ENCODE measurements at places on chromosomes 12 and 14.
A peak's percentile ranks its signal among the peaks of the same experiment; 100 is the strongest.

GRCh38 chr12:18446061-18446644, 184.8 kb downstream of the PIK3C2G start:
- DNase-seq: no peak

DNA sequence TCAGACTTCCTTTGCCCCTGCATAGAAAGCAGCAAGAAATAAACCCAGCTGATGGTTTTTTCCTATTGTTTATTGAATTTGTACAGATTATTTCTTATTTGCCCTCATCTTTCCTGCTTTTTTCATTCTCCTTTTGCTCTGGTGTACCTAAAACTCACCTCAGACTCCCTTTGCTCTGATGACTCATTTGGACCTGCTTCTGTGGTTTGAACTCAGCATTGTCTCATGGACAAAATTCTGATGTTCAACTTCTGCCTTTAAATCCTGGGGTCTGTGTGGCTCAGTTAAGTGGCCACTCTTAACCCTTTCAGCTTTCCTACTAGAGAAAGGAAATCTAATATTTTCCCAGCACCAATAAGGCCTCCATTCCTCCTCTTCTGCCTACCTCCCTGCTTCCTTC, 3.5 kb upstream of the SENP1 start:
- no peak for DNase-seq

GRCh38 chr14:99189201-99189801, 82.7 kb downstream of the BCL11B start:
- no peak for DNase-seq

DNA sequence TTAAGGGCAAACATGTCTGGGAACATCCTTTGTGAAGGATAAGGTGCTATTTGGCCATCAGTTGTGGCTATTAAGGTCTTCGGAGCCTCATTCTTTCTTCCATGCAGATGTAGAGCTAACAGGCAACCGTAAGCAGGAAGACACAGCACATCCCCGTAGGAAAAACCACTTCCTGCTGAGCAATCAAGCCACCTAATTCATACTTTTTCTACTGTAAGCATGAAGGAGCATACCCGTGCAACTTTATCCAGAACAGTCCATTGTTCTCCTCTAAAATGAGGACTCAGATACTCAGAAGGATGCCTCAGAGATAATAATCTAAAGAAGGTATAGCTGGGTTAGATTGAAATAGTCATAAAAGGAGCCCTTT, 232.0 kb downstream of the PPM1H start:
- DNase-seq: peak; percentile 38

DNA sequence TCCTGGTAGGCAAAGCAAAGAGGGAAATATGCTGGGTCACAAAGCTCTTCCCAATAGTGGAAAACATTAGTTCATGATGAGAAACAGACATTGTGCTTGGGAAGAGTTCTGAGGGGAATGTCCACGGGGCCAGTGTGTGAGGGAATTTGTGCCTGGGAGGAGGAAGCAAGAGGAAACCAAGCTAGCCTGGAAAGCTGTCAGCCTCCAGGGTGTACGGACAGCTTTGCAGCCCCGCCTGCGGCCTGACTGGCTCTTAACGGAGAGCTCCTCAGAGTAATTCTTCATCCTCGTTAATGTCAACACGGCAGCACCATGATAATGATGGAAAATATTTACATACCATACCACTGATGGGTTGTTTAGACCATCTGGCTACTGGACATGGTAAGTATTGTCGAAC, 32.4 kb downstream of the PITPNM2 start:
- DNase-seq: no peak

- DNase-seq: no peak
Measured at GRCh38 chr12:67540920-67541624, 107.5 kb upstream of the DYRK2 start.

DNA sequence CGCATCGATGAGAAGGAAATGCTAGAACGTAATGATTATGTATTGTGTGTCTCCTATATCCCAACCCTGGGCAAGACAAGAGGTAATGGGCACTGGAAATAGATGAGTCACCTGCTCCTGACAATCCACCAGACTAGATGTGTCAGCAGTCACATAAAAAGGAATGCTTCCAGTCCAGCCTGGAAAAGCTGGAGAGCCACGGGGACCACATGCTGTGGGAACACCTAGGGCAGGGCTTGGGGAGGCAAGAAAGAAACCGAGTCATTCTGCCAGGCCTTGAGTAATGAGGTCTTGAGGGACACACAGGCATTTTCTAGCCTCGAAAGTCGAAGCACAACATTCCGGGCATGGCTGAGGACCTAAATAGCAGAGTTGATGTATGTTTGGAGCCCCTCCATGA, 716.7 kb upstream of the TMEM132C start:
- no peak for DNase-seq

DNA sequence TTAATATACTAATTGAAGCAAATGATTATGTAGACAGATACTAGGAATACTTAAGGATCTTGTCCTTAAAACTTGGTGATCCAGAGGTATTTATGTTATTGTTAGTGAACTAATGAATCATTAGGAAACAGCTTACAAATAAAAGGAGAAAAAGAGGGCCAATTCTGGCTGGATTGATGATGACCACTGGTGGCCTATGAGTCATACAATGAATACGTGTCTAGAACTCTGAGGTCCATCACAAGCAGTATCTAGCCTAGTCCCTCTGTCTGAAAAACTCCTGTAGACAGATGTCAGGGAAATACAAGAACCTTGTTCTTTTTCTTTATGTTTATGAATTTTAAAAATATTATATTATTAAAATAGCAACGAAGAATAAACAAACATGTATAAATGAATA, 51.7 kb upstream of the RTL1 start:
- DNase-seq: no peak

DNA sequence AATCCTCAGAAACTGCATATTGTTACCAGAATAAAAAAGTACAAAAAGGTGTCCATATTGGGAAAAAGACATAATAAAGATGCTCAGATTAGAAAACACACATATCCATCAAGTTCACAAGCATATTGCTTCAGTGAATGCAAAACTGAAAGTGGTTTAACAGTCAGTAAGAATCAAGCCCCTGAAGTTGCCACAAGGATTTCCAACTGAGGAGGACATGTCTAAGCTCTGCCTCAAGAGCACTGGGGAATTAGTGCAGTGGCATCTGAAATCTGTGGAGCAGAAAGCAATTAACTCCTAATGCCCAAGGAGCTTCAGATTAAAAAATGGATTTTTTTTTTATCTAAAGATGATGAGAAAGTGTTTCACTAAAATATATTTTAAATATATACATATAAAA, 113.2 kb downstream of the DENND5B start:
- DNase-seq: no peak

DNA sequence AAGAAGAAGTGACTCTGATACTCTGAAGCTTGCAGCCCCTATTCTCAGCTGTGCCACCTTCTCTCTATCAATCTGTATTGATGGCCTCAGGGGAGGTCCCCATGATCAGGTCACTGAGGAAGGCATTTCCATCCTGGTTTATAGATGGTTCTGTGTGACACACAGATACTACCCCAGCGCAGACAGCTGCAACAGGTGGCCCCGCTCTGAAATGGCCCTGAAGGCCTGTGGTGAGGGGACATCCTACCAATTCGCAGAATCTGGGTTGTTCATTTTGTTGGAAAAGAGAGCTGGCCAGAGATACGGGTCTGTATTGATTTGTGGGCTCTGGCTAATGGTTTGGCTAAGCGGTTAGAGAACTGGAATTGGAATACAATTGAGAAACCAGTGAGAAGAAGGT, 21.7 kb downstream of the DLK1 start:
- DNase-seq: no peak

DNA sequence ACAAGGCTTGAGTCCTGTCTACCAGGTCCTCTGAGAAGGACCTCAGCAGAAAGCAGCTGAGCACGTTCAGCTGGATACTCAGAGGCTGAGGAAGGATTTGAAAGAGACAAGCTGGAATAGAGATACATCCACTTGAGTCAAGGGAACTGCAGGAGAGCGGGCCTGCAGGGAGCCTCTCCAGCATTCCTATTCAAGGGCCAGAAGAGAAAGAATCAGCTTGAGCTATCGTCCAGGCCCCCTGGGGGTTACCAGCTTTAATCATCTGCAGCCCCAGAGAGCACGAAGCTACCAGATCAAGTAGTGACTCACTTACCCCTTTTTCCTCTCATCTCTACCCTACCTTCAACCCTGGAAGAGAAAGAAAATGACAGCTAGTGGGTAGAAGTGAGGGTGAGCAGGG, 80.9 kb downstream of the NDUFA12 start:
- no peak for DNase-seq
